ENCODE measurements at places on chromosomes 1 and 21.

- no peak for DNase-seq
These were observed 36.7 kb downstream of the CLCA4 start for GRCh38 chr1:86583593-86583992.

- DNase-seq, result peak; percentile 40
These were observed 20.6 kb upstream of the TTC34 start for GRCh38 chr1:2821966-2822620.

DNA sequence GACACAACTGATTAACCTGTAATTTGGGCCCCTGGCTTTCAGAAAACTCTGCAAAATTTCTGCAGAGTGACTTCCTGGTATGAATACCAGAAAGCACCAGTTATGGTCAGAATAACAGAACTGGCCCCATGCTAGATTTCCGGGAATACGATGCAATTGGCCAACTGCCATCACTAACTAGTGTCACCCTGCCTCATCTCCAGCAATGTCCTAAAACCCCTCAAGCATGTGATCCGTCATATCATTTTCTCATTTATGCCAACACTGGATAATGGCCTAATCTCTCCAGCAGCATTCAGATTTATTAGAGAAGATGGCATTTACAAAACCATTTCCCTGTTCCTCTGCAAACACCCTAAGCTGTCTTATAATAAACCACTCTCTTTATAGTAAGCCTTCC is 15.4 kb downstream of the KAZN start:
- DNase-seq, result no peak

GRCh38 chr1:168343566-168343965 is 62.9 kb downstream of the TBX19 start:
- DNase-seq, result no peak

GRCh38 chr1:23263380-23263887 is 46.1 kb upstream of the HTR1D start:
- no peak for DNase-seq

GRCh38 chr1:20634065-20634593 is 871 bp downstream of the PINK1 start:
- DNase-seq, result no peak

DNA sequence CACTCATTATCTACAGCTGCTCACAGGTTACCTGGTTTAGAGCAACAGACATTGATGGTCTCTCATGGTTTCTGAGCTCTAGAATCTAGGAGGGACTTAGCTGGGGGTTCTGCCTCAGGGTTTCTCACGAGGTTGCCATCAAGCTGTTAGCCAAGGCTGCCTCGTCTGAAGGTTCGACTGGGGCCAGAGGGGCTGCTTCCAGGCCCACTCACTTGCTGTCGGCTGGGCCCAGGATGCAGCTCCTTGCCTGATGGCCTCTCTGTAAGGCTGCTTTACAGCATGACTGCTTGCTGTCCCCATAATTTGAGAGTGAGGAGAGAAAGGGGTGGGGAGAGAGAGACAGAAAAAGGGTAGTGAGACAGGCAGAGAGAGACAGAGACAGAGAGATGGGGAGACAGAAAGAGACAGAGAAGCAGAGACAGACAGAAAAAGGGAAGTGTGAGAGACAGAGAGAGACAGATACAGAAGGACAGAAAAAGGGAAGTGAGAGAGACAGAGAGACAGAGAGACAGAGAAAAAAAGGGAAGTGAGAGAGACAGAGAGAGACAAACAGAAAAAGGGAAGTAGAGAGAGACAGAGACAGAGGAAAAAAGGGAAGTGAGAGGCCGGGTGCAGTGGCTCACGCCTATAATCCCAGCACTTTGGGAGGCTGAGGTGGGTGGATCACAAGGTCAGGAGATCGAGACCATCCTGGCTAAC is 106.8 kb upstream of the C1orf174 start:
- no peak for DNase-seq

- peak; percentile 85 for DNase-seq
These were observed 60.3 kb downstream of the STUM start for GRCh38 chr1:226608699-226609505.

GRCh38 chr21:38202811-38203210 is 54.0 kb upstream of the KCNJ15 start:
- DNase-seq, result no peak

GRCh38 chr1:175702079-175702795 is 41.2 kb downstream of the TNR start:
- DNase-seq, result peak; percentile 52

GRCh38 chr1:95313527-95313926 is 79.5 kb downstream of the RWDD3 start:
- DNase-seq, result no peak

DNA sequence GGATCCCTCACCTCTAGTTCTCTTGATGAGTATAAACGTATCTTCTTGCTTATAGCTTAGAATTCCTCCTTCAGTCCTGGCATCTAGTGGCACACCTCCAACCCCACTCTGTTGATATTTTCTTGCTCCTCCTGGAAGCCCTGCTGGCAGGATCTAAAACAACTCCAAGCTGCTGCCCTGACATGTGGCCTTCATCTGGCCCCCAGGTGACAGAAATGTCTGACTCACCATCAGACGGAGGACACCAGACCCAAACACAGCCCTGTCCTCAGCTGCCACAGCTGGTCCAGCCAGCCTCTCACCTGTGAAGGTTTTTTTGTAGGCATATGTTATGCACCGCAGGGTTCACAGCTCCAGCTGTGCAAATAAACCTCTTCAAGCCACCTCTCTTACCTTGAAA is 53.4 kb downstream of the KRTAP19-8 start:
- no peak for DNase-seq

Measured in heart left ventricle (tissue), 16 donors.